ENCODE measurements at places on chromosomes 5 and 9.

DNA sequence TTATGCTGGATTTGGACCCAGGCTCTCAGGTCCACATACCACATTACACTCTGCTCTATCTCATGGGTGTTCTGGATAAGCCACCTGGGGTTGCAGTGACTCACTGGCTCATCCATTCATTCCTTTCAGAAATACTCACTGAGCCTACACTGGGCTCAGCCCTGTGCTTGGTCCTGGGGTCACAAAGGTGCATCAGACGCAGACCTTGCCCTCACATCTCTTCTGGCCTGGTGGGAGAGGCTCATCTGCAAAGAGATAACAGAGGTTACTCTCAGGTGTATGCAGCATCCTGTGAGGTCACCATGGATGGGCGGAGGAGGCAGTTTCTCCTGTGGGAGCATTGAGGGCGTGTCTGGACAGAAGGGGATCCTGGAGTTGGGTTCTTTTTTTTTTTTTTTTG, 12.1 kb downstream of the CDHR2 start:
- DNase-seq = no peak

- DNase-seq = no peak
These were observed 18.4 kb upstream of the IL17B start for GRCh38 chr5:149397530-149397929.

- no peak for DNase-seq
These were observed 72.2 kb downstream of the PTCD2 start for GRCh38 chr5:72392326-72392733.

DNA sequence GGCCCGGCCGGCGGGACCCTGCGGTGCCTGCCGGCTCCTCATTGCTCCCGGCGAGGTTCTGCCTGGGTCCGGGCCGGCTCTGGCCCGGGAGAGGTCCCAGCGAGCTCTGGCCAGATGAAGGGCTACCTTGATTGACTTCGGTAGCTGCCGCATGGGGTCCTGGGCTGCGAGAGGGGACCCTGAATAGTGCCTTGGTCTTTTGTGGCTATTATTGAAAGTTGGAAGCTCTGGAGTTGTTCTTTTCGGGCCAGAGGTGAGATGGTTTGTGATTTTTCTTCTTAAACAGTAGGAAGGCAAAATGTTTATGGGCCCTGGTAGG, 635 bp downstream of the NAA35 start:
- no peak for DNase-seq

- no peak for DNase-seq
These were observed 430.4 kb downstream of the CAAP1 start for GRCh38 chr9:26462213-26462612.

GRCh38 chr9:71743217-71743705, 25.1 kb downstream of the CEMIP2 start:
- no peak for DNase-seq

GRCh38 chr9:116073826-116074225, 79.8 kb upstream of the PAPPA start:
- no peak for DNase-seq

GRCh38 chr5:146173597-146173996, 8.9 kb downstream of the LARS1 start:
- no peak for DNase-seq

DNA sequence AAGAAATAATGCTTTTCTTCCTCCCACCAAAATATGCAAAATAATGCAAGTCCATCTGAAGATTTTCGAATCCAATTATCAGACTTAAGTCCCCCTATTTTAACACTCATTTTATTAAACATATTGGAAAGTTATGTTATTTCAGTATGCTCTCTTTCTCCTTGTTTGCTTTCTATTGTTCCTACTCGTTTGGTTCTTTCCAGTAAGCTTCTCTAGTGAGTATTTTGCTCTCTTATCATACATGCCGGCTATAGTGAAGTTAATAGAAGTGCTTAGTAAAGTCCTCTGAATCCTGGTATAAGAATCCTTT, 517 bp downstream of the ALDH1A1 start:
- no peak for DNase-seq

- no peak for DNase-seq
These were observed 65.5 kb downstream of the PLK2 start for GRCh38 chr5:58394339-58394738.

- DNase-seq = no peak
These were observed 269.6 kb downstream of the PSAT1 start for GRCh38 chr9:78566521-78566920.

DNA sequence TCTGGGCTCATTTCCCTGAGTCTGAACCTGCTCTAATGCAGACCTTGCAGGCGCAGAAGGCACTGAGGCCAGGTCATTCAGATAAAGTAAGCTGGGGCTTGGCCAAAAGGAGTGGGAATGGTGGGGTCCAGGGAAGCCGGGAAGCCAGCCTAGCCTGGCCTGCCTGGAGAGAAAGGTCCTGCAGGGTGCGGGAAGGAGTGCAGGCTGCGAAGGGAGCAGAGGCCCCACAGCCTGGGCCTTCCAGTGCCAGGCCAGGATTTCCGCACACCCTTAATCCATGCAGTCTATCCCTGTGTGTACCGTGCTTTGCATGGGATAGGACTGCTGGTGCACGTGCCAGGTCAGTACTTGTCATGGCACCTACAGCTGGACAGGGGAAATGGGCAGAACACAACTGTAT, 3.6 kb upstream of the STING1 start:
- DNase-seq = no peak

DNA sequence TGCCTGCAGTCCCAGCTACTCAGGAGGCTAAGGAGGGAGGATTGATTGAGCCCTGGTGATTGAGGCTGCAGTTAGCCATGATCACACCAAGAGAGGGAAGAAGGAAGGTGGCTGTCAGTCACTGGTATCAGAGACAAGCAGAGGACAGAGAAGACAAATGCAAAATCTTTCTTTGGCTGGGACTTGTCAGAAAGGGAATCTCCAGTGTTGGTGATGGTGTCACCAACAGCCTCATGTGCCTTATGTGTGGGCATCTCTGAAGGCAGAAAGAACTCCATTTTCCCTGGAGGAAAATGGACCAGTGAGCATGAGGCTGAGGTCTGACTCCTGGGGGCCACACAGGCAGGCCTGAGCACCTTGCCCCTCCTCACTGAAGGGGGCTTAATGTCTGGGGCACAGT, 12.1 kb upstream of the RNF183 start:
- DNase-seq = no peak

- DNase-seq = no peak
These were observed 1360.1 kb upstream of the CDH6 start for GRCh38 chr5:29833394-29833793.

GRCh38 chr9:18333157-18333556, 140.8 kb upstream of the ADAMTSL1 start:
- no peak for DNase-seq

DNA sequence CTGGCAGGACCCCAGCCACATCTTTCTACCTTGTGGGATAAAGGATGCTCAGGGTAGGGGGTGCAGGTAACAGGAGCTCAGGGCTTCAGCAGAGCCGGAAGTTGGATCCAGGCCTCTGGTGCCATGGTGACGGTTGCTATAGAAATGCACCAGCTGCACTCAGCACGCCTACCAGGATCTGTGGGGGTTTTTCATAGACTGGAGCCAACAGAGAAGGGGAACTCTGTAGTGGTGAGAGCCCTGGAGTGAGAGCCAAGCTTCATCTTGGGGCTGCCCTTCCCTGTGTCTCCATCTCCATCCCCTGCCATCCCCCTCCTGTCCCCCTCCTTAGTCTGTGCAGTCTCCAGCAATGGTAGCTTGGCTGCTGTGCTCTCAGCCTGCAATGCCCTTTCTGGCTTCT, 27.5 kb upstream of the BOD1 start:
- no peak for DNase-seq

GRCh38 chr5:1840071-1840547, 38.9 kb downstream of the NDUFS6 start:
- no peak for DNase-seq

DNA sequence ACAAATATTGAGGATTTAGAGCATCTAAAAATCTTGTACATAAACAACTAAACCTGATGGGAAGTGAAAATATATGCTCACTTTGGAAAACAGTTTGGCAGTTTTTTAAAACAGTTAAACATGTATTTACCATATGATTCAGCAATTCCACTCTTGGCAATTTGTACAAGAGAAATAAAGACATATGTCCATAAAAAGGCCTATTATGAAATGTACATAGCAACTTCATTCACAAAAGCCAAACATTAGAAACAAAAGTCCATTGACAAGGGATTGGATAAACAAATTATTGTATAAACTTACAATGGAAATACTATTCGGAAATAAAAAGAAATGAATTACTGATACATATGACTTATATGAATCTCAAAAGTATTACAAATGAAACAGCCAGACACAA, 196.2 kb upstream of the SLC24A2 start:
- DNase-seq = no peak

- no peak for DNase-seq
These were observed 258.8 kb upstream of the NUDT12 start for GRCh38 chr5:103821361-103821760.

DNA sequence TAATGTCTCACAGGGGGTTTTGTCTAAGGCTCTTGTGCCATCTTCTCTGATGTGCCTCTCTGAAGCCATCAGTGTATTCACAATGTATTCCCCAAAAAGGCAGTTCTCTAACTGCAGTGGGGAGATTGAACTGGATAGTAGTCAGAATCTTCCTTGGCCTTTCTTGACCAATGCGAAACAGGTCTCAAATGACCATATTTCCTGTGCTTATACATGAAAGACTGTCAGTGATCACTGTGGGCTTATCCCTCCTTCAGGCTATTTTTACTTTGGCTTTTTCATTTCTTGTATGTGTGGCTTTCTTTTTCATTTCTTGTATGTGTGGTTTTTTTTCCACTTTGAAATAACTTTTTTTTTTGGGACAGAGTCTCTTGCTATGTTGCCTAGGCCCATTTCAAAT, 19.7 kb downstream of the HMGXB3 start:
- no peak for DNase-seq

DNA sequence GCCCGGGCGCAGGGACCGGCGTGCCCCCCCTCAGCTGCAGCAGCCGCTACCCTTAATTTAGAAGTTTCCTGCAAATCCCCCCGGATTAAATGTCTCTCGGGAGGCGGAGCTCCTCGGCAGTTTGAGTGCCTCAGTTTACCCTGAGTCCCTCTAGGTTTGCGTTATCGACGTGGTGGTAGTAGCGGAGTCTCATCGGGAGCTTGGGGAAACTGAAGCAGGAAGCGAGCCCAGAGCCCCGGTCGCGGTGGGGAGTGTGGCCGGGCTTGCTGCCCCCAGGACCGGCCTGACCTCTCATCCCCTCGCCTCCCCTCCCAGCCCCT, 529 bp upstream of the TPM2 start:
- DNase-seq = no peak

All from KG1 (cell line).